NCI-H774 (cell line): ENCODE measurements at places on chromosomes 1 and 21.

DNA sequence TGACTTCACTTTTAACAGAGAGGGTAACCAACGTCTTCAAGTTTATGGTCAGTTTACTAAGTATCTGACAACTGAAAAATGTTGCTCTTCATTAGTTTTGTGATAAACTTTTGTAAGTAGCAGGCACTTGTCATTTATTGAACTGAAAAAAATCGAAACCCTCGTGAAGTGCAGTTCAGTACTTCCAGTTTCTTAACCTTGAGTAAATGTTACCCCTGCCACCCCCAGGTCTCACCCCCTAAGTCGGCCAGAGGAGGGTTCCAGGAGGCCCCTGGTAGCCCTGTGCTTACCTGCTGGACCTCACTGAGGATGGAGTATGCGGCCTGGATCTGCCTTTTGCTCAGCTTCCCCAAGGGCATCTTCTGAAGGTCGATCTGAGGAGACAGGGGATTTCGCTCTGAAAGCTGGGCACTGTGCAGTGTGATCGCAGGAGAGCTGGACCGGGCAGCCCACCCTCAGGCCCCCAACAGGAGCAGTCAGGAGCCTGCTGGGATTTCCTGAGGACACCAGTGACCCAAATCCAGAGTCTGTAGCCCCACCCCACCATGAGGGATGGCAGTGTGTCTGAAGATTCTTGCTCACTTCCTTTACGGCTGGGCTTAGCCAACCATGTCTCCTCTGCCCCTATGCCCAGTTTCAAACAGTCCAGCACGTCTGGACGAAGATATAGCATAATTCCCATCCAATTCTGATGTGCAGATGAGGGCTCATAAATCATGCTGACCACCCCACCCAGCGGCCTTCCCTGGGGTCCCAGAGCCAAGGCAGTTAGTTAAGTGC lies 37.6 kb downstream of the PARP1 start:
- no peak for DNase-seq

DNA sequence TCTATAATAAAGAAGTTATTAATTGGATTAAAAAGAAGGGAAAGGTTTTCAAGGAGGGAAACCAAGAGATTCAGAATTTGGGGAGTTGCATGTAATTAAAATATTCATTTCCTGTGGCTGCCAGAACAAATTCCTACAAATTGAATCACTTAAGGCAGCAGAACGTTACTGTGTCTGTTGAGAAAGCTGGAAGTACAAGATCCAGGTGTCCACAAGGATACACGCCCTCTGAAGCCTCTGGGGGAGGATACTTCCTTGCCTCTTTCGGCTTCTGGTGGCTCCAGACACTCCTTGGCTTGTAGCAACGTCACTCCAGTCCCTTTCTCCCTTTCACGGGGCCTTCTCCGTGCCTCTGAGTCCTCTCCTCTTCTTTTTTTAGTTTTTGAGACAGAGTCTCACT lies 67.9 kb downstream of the KAZN start:
- DNase-seq = no peak

GRCh38 chr1:213998785-213999184 lies 11.0 kb downstream of the PROX1 start:
- no peak for DNase-seq

- no peak for DNase-seq
Observed at GRCh38 chr1:12473596-12474362, 144.2 kb downstream of the DHRS3 start.

- no peak for DNase-seq
Observed at GRCh38 chr1:18602533-18603211, 28.0 kb upstream of the PAX7 start.

GRCh38 chr1:109935451-109935900 lies 24.8 kb downstream of the CSF1 start:
- peak; percentile 64 for DNase-seq

DNA sequence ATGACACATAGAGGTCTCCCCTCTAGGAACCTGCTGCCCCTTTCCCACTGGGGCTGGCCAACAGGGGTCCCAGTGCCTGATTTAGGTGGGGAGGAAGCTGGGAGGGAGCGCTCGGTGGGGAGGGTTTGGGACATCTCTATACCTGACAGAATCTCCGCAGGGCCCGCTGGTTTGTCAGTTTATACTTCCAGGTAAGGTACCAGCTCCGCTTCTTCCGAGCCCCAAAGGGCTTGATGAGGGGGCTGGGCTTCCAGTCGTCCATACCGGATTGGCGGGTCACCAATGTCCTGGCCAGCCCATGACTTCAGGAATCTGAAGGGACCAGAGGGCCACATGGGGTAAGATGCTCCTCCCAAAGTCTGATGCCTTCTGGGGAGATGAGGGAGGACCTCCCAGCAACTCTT lies 672 bp downstream of the POMGNT1 start:
- no peak for DNase-seq

DNA sequence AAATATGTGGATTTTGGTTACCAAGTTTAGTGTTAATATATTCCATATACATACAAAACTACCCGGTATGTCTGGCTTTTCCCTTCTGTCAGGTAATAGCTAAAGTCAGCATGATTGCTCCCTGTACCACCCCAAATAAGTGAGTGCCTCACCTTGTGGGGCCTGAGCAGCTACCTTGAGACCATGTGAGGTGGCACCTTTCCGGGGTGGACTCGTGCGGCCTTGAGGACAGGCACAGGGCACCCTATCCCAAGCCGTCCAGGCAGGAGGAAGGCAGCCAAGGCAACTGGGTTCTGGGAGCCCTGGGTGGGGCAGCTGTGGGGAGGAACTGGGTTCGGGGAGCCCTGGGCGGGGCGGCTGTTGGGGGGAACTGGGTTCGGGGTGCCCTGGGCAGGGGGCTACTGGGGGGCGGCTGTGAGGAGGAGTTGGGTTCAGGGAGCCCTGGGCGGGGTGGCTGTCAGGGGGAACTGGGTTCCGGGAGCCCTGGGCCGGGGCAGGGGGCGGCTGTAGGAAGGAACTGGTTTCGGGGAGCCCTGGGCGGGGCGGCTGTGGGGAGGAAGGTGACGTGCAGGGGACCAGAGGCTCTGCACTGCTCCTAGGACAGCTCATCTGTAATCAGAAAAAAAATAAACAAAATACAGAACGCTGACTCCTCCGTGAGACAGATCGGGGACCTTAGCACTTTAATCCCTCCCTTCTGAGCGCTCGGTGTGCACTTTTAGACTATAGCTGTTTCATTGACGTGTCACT lies 63.3 kb downstream of the POFUT2 start:
- DNase-seq = no peak

DNA sequence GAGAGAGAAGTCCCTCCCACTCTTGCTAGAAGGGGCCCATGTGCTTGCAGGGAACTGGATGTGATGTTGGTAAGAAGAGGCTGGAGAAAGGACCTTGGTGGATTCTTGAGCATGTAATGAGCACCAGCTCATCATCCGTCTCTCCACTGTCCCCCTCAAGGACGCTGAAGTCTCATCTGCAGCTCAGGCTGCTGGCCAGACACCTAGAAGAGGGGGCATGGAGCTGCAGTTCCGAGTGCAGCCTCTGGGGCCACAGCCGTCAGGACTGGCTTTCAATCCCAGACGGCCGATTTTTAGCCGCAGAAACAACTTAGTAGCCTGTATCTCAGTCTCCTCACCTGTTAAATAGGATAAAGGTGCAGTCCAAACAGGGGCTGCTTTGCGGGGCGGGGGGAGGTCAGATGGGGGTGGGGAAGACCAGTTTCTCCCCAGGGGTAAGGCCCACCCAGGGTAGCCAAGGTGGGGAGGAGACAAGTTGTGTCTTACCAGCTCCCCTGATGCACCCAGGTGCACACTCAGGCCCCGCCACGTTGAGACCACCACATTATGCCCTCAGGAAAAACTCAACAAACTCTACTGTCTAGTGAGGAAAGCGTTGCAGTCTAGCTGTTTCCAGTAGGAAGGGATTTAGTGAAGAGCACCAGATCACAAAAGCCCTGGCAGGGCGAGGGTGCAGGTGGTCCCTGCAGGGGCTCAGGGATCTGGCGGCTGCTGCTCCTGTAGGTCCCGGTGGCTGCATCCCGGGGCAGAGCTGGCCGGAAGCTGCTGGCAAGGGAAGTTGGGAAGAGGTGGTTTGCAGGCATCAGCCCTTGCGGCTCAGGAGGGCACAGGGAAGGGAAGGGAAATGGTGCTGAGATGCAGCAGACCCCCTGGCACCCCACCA lies 29.5 kb downstream of the LDLRAP1 start:
- DNase-seq = no peak

DNA sequence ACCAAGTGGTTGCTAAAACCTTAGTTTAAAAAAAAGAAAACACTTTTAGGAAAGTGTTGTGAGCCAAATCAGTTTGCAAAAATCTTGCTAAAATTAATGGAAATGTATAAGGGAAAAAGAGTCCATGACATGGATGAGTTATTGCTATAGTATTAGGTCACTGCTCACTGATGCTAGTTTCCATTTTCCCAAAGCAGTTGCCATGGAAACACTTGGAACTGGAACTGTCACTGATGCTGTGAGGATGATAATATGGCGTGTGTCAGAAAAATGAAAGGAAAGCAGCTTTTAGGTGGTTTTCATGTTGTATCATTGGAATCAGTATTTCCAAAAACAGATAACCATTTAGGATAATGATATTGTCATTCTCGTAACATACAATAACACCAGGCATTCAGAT lies 104.4 kb downstream of the PHTF1 start:
- no peak for DNase-seq

GRCh38 chr1:228494970-228495853 lies 8.0 kb downstream of the RNF187 start:
- DNase-seq = no peak
